ENCODE measurements at places on chromosomes 16 and 17.

DNA sequence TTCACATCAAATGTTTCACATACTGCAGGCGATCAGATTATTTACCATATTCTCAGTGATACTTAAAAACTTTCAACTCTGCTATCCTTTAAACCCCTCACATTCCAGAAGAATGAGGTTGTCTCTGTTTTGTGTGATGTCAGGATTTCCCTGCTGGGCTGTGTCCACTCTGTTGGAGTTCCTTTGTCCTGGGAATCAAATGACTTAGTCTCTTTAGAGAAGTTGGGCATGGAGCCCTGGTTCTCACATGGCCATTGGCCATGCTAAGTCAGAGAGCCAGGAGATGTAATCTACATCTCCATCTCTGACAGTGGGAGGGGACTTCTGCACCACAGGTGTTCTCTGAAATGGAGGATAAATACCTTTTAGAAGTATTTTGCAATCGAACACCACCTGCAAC lies 205.1 kb upstream of the MAF start:
- DNase-seq: no peak

- DNase-seq: no peak
These were observed 29.7 kb upstream of the WSCD1 start for GRCh38 chr17:6040504-6040903.

GRCh38 chr16:79074951-79075350 lies 525.6 kb downstream of the MAF start:
- DNase-seq: no peak

DNA sequence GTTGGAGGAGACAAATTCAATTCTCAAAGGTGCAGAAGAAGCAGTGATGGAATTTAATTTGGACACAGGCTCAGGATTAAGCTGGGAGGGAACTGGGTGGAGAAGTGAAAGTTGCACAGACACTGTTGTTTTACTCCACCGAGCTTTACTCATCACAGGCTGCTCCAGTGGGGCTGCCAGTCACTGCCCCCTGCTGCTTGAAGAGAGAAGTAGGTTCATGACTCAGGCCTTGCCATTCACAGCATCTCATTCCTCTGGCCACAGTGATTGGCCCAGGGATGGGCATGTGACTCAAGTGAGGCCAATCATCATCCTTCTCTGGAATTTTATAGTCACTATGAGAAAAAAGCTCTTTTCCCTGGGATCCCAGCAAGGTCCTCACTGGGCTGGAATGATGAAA lies 11.8 kb downstream of the GNAO1 start:
- DNase-seq: no peak

DNA sequence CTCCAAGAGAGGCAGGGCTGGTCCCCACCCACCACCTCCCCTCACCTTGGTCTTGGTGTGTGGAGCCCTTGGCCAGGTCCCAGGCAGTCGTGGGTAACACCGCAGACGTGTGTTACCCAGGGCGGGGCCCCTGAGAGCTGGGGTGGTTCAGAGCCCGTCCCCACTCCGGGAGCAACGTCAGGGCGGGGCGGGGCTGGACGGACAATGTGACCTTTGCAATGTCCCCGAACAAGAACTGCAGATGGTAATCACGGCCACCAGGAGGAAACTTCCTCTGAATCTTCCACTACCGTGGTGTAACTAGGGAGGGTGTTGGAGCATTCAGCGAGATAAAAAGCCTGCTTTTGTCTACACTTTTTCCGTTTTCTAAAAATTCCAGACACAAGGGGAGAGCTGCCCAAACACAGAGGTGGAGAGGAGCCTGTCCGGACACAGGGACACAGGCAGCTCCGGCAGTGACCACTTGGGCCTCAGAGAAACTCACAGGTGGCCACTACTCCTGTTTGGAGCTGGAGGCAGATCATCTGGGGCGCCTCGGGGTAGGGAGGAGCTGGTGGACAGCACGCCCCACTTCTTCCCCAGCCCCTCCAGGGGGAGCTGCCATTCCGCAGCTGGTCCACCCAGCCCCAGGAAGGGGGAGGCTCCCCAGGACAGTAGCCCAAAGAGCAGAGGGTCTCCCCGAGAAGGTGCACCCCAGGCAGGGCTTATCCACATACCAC lies 14.2 kb upstream of the SLC38A10 start:
- peak; percentile 76 for DNase-seq

GRCh38 chr16:83954577-83955016 lies 1.6 kb downstream of the OSGIN1 start:
- DNase-seq: peak; percentile 61

GRCh38 chr17:77863814-77864161 lies 94.7 kb upstream of the TNRC6C start:
- no peak for DNase-seq

DNA sequence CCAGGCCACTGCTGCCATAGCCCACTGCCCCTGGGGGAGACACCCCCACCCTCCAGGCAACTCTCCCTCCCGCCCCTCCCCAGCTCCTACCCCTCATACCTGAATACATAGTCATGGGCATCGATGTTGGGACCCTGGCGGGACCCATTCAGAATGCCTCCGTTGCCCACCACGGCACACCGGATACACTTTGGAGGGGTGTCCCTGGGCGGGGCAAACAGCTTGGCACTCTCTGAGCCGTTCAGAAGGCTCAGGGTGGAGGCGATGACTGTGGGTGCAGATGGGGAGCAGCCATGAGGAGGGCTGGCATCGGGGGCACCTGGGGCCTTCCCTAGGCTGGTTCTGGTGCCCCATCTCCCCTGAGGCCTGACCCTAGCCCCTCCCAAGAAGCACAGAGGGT lies 12.6 kb downstream of the ST6GALNAC2 start:
- no peak for DNase-seq

GRCh38 chr16:25141648-25142047 lies 30.1 kb downstream of the LCMT1 start:
- DNase-seq: peak; percentile 66

- no peak for DNase-seq
These were observed 18.2 kb downstream of the NLRC5 start for GRCh38 chr16:57007530-57007929.

GRCh38 chr16:9248162-9248561 lies 156.7 kb downstream of the HAPSTR1 start:
- DNase-seq: no peak

DNA sequence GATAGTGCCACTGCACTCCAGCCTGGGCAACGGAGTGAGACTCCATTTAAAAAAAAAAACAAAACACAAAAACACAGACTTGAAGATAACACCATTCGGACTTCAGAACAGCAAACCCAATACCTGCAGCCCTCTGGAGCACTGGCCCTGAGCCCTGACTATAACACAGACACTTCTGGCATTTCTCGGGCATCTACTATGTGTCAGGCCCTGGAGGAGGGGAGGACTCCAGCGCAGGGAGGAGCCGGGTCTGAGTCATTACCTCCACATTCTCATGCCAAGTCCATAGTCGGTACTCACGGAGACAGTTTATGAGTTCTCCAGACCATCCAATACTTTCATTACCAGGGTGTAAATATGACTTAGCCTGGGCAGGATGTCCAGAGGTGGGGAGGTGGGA lies 48.8 kb downstream of the PITPNM3 start:
- peak; percentile 45 for DNase-seq

DNA sequence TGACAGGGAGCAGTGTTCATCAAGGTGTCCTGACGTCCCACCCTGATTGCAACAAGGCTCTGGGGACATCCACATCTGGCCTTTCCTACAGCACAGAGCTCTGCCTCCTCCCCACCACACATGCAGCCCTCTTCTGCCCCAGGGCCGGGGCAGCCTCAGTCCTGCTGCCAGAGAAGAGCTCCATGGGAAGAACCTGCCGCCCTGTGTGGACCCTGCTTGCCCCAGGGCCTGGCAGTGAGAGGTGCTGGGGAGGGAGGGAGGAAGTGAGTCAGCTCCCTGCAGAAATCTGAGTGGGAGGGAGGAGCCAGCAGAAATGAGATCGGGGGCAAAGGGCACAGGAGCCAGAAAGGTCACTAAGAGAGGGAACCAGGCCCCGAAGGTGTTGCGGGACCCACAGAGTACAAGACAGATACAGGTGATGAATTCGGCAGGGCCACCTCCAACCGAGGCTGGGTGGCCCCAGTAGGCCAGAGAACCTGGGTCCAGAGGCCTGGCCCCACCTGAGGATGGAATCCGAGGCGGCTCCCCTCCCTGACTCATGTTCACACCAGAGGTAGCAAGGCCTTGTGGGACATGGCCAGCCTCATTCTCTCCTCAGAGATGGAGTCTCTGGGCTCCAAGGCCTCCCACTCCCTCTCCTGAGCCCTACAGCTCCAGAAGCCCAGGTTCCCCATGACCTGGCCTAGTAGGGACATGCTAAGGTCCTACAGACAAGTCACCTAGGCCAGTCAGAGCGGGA lies 24.8 kb downstream of the MYO18A start:
- DNase-seq: peak; percentile 60

DNA sequence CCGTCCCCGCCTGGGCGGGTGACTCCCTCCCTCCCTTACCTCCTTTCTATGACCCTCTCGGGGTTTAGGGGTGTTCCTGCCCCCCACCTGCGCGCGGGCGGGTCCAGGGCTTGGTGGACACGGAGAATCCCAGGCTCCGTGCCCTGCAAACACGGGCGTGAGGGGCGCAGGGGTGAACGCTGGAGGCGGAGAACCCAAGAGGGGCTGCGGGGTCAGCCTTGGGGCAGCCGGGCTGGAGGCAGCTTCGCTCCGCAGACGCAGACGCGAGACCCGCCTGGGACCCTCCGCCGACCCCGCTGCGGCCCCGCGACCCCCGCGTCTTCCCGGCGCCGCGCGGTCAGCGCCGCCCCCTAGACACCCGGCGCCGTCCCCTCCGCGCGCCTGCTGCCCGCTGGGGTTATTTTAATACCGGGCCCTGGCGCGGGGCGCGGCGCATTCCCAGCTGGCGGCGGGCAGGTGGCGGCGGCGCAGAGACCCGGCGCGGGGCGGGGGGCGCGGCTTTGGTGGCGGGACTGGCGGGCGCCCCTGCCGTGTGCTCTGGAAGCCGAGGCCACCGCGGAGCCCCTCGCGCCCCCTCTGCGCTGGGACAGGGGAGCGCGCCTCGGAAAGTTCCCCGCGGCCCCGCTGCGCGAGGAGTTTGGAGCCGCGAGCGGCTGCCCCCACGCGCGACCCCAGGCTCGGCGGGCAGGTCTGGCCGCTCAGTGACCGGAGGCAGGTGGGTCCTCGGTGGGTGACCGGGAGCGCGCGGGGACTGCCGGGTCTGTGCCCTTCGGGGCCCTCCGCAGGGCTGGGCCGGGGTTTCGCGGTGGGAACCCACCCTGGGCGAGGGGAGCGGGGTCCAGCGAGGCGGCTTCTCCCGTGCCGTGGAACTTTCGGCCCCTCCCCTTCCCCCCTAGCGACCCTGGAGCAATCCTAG lies at the start of gene UTS2R:
Gene UTS2R, plus strand, starts transcription at position 433 of the 916 bp plus-strand sequence. CDS start 2,560 bp downstream, outside the sequence.
- no peak for DNase-seq

GRCh38 chr16:69566981-69567680 lies 1.4 kb downstream of the NFAT5 start:
- no peak for DNase-seq

DNA sequence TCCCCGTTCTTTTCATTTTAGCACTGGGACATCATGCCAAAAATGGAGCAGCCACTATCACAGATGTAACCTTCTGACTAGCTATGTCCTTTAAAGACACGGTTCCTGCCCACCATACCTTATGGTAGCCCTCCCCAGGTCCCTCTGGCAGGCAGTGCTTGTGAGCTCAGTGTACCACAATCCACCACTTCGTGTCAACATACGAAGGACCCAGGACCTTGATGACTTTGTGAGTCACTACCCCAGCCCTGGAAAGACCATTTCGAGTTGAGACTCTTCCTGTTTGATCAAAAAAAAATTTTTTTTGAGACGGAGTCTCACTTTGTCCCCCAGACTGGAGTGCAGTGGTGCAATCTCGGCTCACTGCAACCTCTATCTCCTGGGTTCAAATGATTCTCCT lies 21.0 kb upstream of the FLCN start:
- no peak for DNase-seq

DNA sequence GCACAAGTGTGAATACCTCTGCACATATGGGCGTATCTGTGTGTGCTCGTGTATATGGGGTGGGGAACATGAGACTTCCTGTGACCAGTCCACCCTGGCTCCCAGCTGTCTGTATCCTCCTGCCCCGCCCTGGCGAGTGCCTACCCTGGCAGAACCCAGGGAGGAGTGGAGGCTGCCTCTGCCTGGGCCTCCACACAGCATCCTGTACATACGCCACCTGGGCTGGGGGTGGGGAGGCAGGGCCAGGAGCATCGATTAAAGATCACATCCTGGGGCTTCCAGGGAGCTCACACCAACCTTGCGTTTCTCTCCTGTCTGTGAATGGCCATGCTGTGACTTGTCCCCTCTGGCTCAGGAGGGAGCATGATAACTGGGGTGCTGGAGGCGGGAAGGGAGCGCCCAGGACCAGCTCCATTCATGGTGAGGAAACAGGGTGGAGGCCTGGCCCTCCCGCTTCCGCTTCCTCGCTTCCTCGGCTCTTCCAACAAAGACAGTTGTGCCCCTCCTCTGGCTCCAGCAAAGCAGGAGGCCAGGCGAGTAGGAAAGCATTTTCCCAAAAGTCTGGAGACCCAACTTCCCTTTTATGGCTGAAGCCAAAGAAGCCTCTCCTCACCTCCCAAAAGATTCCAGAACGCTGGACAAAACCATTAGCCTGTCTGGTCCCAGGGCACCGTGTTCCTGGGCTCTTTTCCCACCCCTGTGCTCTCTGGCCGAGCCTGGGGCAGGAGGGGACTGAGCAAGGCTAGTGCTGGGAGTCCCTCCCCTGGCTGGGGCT lies 22.9 kb downstream of the ADAM11 start:
- DNase-seq: no peak

All from fibroblast of gingiva (primary cell).